Activated CD4-positive, alpha-beta T cell treated with anti-CD3 and anti-CD28 coated beads, Interleukin-2, amount 50 U/mL, for 48 hours (primary cell): ENCODE measurements at places on chromosomes 4 and X.

- no peak for DNase-seq
Measured at GRCh38 chrX:150848914-150849365, 49.5 kb downstream of the CD99L2 start.

- no peak for DNase-seq
Measured at GRCh38 chrX:68376373-68376772, 56.9 kb downstream of the OPHN1 start.

GRCh38 chrX:77694491-77694890 lies 91.5 kb downstream of the ATRX start:
- DNase-seq = no peak

- DNase-seq = no peak
Measured at GRCh38 chrX:111086591-111087006, 9.4 kb upstream of the PAK3 start.

- DNase-seq = no peak
Measured at GRCh38 chr4:77113069-77113468, 37.3 kb upstream of the CCNI start.

- peak; percentile 67 for DNase-seq
Measured at GRCh38 chrX:48468247-48468671, 1.8 kb downstream of the SLC38A5 start.

DNA sequence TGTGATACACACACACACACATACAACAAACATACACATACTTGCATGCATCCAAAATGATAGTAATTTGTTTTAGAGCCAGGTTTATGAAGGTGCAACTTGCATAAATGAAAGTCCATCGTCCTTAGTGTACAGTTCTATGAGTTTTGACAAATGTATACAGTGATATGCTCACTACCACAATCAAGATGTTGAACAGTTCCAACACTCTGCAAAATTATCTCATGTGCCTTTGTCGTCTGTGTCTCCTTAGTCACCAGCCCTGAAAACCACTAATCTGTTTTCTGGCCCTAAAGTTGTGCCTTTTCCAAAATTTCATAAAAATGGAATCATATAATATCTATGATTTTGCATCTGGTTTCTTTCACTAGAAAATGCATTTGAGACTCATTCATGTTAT lies 67.8 kb upstream of the ANXA3 start:
- DNase-seq = no peak

DNA sequence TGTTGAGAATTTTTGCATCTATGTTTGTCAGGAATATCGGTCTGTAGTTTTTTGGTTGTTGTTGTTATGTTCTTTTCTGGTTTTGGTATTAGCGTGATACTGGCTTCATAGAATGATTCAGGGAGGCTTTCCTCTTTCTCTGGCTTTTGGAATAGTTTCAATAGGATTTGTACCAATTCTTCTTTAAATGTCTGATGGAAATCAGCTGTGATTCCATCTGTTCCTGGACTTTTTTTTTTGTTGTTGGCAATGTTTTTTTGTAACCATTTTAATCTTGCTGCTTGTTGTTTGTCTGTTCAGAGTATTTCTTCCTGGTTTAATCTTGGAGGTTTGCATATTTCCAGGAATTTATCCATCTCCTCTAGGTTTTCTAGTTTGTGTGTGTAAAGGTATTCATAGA lies 81.5 kb upstream of the GK2 start:
- DNase-seq = no peak

DNA sequence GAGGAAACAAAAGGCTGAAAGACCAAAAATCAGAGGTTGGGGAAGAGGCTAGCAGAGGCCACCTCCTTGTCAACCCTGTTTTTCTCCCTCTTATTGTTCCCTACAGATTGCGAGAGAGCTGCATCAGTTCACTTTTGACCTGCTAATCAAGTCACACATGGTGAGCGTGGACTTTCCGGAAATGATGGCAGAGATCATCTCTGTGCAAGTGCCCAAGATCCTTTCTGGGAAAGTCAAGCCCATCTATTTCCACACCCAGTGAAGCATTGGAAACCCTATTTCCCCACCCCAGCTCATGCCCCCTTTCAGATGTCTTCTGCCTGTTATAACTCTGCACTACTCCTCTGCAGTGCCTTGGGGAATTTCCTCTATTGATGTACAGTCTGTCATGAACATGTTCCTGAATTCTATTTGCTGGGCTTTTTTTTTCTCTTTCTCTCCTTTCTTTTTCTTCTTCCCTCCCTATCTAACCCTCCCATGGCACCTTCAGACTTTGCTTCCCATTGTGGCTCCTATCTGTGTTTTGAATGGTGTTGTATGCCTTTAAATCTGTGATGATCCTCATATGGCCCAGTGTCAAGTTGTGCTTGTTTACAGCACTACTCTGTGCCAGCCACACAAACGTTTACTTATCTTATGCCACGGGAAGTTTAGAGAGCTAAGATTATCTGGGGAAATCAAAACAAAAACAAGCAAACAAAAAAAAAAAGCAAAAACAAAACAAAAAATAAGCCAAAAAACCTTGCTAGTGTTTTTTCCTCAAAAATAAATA lies 179.9 kb downstream of the AR start:
- no peak for DNase-seq

- no peak for DNase-seq
Measured at GRCh38 chr4:101279377-101279871, 67.9 kb downstream of the PPP3CA start.

DNA sequence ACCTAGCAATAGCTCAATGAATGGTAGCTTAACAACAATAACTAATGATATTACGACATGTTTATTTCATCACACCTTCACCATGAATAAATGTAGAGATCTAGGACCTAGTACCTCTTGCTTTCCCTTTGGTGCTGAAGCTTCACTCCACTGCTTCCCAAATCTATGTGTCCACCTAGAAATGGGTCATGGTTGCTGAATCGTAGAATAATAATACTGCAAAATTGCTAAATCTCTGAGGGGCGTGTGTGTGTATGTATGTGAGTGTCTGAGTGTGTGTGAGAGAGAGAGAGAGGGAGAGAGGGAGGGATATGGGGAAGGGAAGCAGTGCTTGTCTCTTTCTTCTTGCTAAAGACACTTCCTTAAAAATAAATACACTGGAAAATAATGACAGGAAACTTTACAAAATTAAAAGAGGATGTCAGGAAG lies 109.3 kb upstream of the BMP2K start:
- DNase-seq = no peak

DNA sequence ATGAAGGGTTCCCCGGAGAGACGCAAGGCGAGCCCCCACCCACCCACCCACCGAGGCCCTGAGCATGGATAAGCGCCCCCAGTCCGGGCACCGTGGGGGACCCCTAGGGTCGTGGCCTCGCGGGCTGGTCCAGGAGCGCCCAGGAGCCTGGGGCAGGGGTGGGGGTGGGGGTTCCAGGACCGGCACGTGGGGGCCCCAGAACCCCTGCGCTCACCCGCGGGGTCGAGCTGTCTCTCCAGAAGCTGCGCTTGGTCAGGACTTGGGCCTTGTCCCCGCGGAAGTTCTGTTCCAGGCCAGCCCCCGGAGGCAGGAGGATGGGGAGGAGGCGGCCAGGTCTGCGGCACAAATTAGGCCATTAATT lies 11.2 kb upstream of the SHOX start:
- DNase-seq = no peak
